ENCODE measurements at places on chromosomes 2 and 18.

GRCh38 chr2:159708066-159708760 lies 4.1 kb upstream of the MARCHF7 start:
- no peak for DNase-seq

- no peak for DNase-seq
Measured at GRCh38 chr2:48965204-48965603, 189.1 kb downstream of the FSHR start.

- no peak for DNase-seq
Measured at GRCh38 chr2:173446722-173447121, 92.0 kb downstream of the CDCA7 start.

GRCh38 chr2:150441226-150441625 lies 46.2 kb downstream of the RND3 start:
- DNase-seq, result no peak

Measured in activated gamma-delta T cell (primary cell).